ENCODE measurements at places on chromosomes 11 and 22. TPM values are rescaled to one million over a fixed set of nuclear protein-coding genes. Genes with fewer than 3 reads are reported as not detected.
A peak's percentile ranks its signal among the peaks of the same experiment; 100 is the strongest.

Gene FKBP2
- total RNA-seq = 53.7 TPM

Gene CFAP300
- total RNA-seq = 1.5 TPM

Gene TEX54
- not detected for total RNA-seq

Gene SLC17A6
- not detected for total RNA-seq

Gene CYB5R2
- total RNA-seq = 1.2 TPM

Gene CASP5
- total RNA-seq = not detected

Gene ARHGAP42
- 29.1 TPM for total RNA-seq

Gene KCNC1
- total RNA-seq = 0.77 TPM

GRCh38 chr11:122995526-122995925 lies 13.9 kb upstream of the BSX start:
- ATAC-seq = no peak

GRCh38 chr11:26943636-26944035 lies 50.3 kb upstream of the FIBIN start:
- ATAC-seq = no peak

GRCh38 chr11:30710221-30710620 lies 124.1 kb upstream of the MPPED2 start:
- no peak for ATAC-seq

GRCh38 chr11:27718863-27719545 lies 18.7 kb upstream of the BDNF start:
- ATAC-seq = peak; percentile 44

DNA sequence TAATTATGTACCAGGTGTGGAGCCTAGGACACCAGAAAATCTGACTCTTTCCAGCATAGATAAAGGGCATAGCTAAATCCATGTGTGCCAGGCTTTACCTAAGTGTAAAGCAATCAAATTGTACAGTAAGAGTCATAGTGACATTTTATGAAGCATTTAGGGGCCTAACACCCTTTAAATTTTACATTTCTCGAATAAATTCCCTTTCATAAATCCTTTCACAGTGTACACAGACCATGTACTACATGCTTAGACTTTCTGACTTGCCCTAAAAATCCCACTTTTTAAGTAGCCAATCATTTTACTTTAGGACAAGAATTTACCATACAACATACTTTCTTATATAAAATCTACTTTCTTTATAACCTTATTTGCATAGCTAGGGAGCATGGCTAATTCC lies 727.6 kb upstream of the LUZP2 start:
- no peak for ATAC-seq

GRCh38 chr11:2474059-2474901 lies 29.5 kb downstream of the KCNQ1 start:
- no peak for ATAC-seq

- ATAC-seq = no peak
Measured at GRCh38 chr11:3058753-3059664, 1.8 kb upstream of the CARS1 start.

- ATAC-seq = peak; percentile 91
Measured at GRCh38 chr11:64996710-64997380, at the start of gene BATF2. Gene BATF2, minus strand, starts transcription at chr11:64996971. Its CDS starts 57 bp downstream, at chr11:64996914.

DNA sequence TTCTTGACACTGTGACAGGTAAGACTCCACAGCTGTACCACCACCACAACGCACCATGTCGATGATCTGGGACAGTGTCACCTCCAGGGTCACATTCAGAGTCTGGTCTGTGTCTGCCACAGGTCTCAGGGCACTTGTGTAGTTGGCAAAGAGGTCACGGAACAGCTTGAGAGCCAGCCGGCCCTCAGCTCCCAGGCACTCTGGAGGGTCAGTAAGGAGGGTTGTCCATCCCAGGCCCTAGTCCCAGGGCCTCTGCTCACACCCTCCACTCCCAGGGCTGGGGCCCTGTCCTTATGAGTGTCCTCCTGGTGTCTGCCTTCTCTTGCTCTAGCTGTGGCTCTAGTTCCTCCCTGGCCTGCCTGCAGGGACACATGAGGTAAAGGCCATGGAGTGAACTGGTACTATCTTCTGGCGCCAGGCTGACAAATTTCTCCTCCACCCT lies 1.4 kb downstream of the CHRNA10 start:
- no peak for ATAC-seq

DNA sequence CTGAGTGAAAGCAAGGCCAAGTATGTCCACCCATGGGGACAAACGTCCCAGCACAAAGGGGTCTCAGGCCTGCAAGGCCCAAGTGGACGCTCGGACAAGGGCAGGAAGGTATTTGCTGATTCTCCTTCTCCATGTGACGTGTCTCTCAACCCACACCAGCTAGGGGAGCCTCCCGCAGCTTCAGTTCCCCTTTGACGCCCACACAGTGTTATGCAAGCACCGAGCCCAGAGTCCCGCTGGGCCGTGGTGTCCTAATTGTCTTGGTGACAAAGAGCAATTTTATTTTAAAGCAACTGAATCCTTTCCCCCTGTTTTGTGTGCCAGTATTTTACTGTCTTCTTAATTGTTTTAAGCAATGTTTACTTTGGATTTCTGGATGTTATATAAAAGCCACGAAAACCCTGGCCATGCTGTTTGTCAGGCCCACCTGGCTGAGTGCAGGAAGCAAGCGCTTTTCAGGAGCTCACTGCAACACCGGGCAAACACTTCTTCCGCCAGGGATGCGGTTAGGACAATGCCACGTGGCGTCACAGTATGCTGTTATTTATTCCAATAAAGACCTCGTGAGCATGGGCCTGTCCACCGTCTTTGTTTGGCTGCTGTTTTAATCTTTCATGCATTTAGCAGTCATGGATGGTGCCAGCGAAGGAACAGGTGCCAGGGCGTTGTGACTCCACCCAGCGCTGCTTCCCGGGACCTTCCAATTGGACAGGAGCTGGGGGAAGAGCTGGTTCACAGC lies 8.2 kb upstream of the PARVG start:
- peak; percentile 67 for ATAC-seq

DNA sequence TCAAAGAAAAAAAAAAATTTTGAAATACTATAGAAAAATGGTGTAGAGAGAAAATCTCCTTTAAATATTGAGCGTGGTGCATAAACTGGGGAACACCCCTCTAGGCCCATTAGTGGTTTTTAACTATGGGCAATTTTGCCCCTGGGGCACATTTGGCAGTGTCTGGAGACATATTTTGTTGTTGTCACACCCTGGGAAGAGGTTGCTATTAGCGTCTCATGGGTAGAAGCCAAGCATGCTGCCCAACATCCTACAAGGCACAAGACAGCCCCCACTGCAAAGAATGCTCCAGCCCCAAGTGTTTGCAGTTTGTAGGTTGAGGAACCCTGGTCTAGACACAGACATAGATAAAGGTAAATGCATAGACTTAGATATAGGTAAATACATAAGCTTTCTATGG lies 92.6 kb downstream of the KIAA1671 start:
- ATAC-seq = no peak

- no peak for ATAC-seq
Measured at GRCh38 chr22:40325315-40325714, 21.0 kb upstream of the ADSL start.

GRCh38 chr22:26541167-26541819 lies 29.0 kb upstream of the TFIP11 start:
- ATAC-seq = no peak

DNA sequence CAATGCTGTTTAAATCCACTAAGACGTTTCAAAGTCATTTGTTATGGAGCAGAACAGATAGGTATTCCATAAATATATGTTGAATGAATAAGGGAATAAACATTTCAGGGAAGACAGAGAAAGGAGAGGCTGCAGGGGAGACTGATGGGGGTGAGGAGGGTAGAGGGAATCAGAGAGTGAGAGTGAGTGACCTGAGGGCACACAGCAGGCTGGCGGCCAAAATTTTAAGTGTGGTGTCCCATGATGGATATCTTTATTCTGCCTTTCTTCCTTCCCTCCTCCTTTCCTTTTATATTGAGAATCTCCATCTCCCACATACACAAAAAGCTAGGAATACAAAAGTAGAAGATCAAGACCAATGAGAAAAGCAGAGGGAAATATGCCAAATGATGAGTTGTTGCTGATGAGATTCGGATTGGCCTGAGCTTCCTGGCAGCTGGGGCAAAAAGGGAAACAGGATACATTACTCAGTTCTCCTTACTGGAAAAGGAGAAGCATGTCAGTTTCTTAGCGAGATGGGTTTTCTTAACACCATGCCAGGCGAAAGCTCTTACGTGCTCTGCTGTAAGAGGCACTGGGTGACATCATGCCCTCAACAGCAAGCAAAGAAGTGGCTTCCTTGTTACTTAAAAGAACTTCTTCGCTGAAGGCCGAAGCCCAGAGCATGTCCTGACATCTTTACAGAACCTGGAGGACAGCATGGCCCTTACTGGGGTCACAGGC lies 11.2 kb upstream of the CYTH4 start:
- no peak for ATAC-seq

- ATAC-seq = peak; percentile 63
Measured at GRCh38 chr11:132028380-132029240, 658.2 kb downstream of the NTM start.

GRCh38 chr22:25028841-25029141 lies 76.3 kb downstream of the KIAA1671 start:
- ATAC-seq = no peak

GRCh38 chr11:123519055-123519796 lies 89.2 kb downstream of the GRAMD1B start:
- ATAC-seq = no peak
